ENCODE measurements at places on chromosomes 2 and 18.

GRCh38 chr2:66346231-66346664 is 88.7 kb upstream of the MEIS1 start:
- no peak for DNase-seq

GRCh38 chr2:177211576-177212105 is 953 bp upstream of the HNRNPA3 start:
- DNase-seq, result no peak

DNA sequence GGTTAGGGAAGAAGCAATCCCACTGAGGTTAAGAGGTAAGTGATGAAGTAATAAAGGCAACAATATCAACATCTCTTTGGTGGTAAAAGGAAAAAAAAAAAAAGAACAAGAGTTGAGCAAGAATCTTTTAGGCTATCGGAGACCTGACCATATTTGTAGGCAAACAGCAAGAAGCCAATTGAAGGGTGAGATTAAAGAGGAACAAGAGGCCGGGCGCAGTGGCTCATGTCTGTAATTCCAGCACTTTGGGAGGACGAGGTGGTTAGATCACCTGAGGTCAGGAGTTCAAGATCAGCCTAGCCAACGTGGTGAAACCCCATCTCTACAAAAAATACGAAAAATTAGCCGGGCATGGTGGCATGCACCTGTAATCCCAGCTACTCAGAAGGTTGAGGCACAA is 11.3 kb downstream of the VPS54 start:
- no peak for DNase-seq

DNA sequence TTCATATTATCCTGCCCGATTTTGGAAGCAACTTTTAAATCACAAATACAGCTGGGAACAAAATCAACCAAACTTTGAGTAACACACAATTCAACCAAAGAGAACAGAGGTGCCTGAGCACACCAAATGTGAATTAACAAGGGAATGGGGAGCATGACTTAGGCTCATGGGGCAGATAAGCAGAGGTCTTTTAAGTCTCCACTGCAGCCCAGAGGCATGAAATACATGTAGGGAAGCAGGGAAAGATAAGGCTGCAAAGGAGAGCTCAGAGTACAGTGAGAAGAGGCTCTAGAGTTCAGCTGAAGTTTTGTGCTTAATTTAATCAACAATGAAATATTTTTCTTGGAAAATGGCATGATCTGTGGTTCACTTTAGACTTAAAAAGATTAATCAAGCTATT is 49.0 kb downstream of the CYTIP start:
- no peak for DNase-seq

GRCh38 chr2:239523954-239524330 is 123.1 kb upstream of the HDAC4 start:
- DNase-seq, result no peak

DNA sequence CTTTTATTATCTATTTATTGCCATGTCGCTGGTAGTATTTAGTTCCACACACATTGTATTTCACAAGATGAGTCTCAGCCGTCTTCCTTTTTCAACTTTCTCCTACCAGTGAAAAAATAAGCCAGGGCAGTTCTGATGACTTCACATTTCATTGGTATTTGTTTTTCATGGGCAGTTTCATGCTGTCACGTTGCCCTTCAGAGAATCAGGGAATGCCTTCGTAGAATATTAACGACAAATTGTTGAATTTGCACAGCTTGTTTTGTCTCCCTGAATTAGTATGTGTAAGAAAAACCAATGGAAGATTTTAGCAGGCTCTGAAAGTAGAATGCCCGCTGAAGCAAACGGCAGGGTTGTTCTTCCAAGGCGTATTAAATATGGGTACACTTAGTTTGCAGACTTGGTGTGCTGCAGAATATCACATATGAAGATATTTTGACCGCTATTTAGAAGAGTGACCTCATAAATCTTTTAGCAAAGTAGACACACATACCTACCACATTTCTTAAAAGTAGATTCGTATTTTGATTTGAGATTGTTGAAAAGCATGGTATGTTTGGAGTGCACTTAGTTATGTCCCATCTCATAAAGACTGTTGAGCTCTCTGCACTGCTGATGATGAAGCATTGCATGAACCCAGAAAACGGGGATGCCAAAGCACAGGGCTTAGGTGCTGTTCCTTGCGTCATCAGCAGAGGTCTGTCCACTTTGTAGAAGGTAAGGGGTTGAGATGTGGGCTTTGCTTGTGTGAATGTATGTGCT is 2.9 kb downstream of the NEDD4L start:
- DNase-seq, result no peak

GRCh38 chr18:48375150-48375800 is 33.9 kb downstream of the ZBTB7C start:
- DNase-seq, result no peak

GRCh38 chr2:134461511-134461910 is 207.6 kb downstream of the MGAT5 start:
- no peak for DNase-seq

DNA sequence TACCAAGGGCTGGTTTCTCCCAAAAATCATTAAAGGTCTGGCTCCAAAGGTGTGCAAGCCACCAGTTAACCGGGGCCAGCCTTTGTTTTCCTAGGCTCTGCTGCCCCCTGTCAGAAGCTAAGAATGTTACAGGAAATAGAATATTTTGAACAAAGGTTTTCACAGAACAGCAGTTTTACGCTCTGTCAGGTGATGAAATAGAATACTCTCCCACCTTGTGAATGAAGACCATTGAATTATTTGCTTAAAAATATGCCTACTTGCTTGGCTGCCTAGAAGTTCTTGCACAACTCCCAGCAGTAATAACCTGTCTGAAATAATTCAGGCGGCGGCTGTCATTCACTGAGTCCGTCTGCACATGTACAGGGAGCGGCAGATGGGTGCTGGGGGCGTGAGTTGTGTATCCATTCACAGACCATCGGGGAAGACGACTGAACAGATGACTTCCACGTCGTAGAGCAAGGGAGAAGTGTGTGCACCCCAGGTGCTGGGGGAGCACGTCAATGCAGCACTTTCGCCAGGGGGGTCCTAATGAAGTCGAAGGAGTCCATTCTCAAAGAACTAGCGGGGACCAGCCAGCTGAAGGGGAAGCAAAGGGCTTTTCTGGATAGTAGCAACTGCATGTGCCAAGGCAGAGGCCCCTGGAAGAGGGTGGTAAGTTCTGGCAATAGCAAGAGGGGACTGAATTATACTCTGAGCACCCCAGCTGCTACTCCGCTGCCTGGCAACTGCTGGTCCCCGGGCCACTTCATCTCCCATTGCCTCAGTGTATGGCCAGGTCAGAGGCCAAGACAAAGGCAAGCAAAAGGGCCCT is 56.1 kb downstream of the SF3B1 start:
- no peak for DNase-seq

DNA sequence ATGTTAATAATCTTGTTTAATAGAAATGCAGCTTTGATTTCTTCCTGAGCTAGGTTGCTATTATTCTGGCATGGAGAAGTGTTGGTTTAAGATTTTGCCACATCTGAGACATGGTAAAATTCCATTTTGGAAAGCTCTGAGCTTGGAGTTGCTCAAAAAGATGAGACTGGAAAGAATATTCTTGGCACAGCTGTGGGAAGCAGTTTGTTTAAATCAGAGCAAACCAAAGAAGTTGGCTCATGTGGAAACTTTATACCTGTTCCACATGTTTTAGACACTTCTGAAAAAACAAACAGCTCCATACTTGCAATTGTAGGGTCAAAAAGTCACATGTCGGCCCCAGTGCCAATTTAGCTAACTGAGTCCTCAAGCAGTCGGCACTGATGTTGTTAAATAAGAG is 116.6 kb downstream of the SLC4A3 start:
- no peak for DNase-seq

DNA sequence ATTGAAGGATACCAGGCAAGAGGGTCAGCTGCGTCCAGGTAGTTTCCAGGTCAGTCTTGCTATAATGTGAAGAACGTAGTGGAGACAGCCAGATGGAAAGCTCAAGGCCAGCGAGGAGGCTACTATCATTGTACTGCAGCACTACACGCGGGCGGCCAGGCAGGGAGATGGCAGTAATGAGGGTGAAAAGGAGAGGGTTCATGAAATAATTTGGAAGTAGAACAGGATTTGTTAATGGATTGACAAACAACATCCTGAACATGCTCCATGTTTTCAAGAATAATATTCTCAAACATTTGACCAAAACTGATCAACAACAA is 17.1 kb downstream of the SPIRE1 start:
- DNase-seq, result no peak

- no peak for DNase-seq
Measured at GRCh38 chr18:50937183-50937582, 30.7 kb upstream of the ELAC1 start.

- DNase-seq, result no peak
Measured at GRCh38 chr2:75403991-75404428, 156.7 kb downstream of the EVA1A start.

DNA sequence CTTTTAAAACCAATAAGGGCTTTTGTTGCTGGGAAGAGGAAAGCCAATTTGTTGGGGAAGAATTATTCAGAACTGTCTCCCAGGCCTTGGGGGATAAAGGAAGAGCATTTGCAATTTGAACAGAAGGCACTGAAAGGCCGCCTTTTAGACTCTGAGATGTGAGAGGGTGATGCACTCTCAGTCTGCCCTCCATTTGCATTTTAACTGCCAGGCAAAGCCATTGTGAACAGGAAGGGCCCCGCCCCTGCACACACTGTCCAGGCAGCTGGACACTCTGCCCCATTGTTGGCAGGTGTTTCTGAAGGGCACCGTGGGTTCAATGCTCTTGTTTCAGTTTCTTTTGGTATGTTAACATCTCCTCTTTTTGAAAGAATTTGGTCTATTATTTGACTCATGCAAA is 169.5 kb upstream of the COPS8 start:
- DNase-seq, result no peak

DNA sequence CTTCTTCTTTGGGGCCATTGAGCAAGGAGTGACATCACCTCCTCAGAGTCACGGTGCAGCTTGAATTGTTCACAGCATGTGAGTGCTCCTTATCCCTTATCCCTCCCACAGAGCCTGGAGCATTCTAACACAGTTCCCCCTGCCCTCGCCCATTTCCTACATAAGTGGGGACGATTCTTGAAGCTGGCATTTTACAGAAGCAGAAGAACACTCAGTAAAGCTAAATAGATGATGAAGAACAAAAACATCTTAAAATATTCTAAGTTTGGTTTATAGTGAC is 135.8 kb upstream of the APCDD1 start:
- no peak for DNase-seq

- no peak for DNase-seq
Measured at GRCh38 chr2:105580216-105580615, 164.5 kb upstream of the NCK2 start.
